T1000 (cell line): ENCODE measurements at places on chromosomes 3 and 15.

GRCh38 chr15:74464897-74465296 lies 3.9 kb upstream of the UBL7 start:
- DNase-seq = no peak

GRCh38 chr15:29712149-29712885 lies 110.0 kb downstream of the TJP1 start:
- no peak for DNase-seq

GRCh38 chr3:191005790-191006189 lies 143.3 kb upstream of the GMNC start:
- DNase-seq = no peak

DNA sequence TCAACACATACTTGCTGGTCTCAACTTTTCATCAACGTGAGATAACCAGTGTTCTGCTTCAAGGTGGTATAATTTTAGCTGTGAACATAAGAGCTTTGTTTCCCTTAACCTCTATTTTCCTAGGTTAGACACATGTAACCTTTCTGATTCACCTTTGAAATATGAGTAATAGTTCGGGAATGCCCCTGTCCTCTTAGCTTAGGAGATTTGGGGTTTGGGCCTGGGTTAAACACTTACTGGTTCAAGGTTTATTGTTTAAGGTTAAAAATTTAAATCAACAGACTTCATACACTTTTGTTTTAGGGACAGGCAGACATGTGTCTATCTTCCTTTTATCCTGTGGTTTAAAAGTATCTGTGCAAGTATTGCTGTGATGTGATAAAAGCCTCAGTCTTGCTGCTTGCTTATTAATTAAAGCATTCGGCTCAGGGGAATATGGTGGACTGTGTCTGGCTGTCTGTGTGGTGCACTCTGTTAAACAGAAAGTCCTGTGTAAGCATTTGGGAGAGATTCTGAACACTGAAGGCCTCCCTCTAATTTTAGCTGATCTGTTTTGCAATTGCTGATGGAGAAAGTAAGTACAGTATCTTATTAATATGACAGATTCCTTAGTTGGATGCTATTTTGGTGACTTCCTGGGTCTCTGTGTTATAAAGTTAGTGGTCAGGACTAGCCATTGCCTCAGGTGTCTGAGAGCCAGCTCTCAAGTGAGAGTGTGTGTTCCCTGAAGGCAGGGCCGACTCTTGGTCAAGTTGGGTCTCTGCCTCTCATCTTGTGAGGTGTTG lies 81.8 kb downstream of the USP13 start:
- no peak for DNase-seq

DNA sequence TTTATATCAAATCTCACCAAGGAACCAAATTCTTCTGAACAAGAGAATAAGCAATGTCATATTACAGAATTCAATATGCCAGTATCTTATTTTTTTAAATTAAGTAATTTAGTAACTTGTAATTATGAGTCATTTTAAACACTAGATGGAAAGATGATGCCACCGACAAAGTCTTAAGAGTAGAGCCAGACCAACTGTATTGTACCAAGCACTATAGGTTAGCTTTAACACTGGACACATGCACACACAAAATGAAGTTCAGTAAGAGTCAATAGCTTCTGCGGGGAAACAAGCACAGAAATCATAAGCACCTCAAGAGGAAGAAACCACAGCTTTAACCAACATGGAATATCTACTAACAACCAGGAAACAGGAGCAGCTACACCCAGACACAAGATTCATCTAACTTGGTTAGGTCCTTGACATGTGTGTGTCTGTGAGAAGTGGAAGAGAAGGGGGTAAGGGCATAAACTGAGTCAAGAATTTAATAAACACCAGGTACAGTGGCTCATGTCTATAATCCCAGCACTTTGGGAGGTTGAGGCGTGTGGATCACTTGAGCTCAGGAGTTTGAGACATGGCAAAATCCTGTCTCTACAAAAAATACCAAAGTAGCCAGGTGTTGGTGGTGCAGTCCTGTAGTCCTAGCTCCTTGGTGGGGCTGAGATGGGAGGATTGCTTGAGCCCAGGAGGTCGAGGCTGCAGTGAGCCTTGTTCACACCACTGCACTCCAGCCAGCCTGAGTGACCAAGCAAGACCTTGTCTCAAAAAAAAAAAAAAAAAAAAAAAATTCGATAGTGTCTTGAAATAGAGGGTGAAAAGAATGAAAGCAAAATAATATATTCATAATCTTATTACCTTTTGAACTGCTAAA lies 28.9 kb downstream of the DENND4A start:
- no peak for DNase-seq

- DNase-seq = no peak
Measured at GRCh38 chr15:64461721-64462162, 1.4 kb downstream of the ZNF609 start.

DNA sequence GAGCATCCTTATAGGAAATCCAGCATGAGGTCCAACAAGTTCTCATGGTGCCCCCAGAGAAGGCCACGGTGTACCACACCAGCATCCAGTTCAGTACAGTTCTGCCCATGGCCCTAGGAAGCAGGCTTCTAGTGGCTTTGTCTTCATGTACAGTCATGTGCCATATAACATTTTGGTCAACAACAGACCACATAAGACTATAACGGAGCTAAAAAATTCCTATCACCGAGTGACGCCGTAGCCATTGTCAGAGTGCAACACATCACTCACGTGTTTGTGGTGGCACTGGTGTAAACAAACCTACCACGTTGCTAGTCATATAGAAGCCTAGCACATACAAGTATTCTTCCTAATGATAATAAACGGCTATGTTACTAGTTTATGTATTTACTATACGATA lies 209.0 kb downstream of the ARRDC4 start:
- DNase-seq = no peak

DNA sequence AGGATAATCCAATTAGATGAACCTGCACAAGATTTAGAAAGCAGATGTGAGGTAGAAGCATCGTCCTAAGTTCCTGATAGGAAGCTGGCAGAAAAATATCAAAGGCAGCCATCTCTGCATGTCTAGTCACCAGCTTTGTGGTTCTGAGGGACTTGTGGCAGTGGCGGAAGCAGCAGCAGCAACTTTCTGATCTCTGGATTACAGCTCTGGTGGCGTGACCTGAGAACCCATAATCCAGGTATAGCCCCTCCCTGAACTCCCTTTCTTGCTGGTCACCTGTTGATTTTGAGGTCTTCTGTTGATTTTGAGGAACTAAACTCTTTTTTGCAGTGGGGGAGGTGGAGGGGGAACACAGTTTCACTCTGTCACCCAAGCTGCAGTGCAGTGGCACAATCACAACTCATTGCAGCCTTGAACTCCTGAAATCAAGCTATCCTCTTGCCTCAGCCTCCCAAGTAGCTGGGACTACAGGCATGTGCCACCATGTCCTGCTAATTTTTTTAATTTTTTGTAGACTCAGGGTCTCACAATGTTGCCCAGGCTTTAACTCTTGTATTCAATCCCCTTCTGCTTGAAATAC lies 7.9 kb downstream of the FSIP1 start:
- DNase-seq = no peak

DNA sequence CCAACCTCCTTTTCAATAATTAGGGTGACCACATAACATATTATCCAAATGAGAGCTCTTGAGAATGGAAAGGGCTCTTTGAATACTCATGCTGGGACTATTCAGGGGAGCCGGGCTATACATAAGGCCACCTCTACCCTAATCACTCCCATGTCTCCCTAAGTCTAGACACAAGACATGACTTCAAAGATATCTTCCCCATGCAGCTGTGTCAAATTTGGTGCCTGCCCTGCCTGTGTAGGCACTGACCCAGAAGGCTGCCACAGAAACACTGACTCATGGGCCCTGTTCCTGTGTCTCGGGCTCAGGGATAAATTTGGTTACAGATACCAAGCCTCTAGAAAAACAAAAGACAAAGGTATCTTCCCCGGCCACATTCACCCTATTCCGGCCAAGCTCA lies 70.3 kb downstream of the MYLK start:
- no peak for DNase-seq
